Natural killer cell (primary cell): ENCODE measurements at places on chromosomes 1 and 21.

DNA sequence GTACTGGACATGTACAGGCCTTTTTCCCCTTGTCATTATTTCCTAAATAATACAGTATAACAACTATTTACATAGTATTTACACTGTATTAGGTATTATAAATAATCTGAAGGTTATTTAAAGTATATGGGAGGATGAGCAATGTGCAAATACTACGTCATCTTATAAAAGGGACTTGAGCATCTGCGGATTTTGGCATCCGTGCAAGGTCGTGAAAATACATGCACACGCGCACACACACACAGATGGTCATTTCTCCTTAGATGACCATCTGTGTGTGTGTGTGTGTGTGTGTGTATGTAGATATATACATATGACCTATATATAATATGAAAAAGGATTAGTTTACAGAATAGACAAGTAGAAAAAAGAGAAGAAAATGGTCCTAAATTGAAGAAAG is 15.4 kb downstream of the ALG14 start:
- DNase-seq: no peak

DNA sequence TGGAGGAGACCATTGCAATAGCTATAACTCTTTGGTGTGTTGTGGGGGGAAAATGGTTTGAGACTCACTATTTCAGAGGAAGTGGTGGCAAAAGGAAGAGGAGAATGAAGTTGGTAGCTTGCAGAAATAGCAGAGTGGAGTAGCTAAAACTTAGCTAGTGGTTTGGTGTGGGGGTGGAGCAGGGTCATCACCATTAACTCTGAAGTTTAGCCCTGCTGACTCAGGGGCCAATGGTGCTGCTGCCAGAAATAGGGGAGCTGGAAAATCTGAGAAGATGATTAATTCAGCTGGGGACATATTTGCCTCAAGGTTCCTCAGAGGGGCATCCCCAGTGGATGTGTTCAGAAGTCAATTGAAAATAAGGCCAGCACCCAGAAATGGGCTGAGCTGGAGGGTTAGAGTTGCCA is 65.4 kb downstream of the RUNX1 start:
- peak; percentile 30 for DNase-seq

DNA sequence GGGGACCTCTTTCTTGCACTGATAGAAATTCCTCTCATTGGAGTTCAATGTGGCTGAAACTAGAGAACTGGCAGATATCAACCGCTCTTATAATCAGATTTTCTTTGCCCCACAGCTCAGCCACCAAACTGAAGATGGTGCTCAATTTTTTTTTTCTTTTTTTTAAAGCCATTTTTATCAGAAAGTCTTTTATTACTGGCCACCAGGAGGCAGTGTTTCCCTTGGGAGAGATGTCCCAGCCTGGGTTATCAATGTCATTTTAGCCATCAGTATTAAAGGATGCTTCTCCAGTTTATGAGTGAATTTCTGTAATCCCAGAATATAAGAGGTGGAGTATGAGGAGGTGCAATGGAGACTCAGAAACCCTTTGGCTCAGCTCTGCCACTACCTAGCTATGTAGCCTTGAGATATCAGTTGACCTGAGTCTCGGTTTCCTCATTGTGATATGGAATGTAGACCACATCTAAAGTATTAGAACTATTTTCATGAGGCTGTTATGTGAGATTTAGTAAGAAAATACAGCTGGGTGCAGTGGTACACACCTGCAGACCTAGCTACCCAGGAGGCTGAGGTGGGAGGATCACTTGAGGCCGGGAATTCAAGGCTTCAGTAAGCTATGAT is 27.6 kb downstream of the CD244 start:
- peak; percentile 46 for DNase-seq

DNA sequence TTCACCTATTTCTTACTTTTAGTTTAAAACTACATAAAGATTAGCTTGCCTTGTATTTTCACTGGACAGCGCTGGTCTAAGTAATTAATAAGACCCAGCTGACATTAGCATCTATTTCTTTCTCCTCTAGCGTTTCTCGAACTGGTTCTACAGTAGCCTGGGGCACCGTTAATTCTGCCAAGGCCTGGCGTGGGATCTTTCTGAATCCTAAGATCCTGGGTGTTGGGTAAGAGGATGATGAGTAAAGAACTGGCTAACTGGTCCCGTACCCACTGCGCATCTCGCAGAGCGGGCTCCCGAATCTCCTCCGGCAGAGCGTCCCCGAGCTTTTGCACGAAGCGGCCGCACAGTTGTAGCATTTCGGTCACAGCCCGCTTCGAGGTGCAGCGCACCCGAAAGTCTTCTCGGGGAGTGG is 309 bp downstream of the NSL1 start:
- DNase-seq: no peak

- no peak for DNase-seq
Observed at GRCh38 chr1:234216116-234216703, 157.0 kb upstream of the COA6 start.

GRCh38 chr21:45917241-45917640 is 64.3 kb upstream of the COL6A1 start:
- no peak for DNase-seq

GRCh38 chr1:154879038-154879421 is 8.9 kb upstream of the KCNN3 start:
- no peak for DNase-seq

DNA sequence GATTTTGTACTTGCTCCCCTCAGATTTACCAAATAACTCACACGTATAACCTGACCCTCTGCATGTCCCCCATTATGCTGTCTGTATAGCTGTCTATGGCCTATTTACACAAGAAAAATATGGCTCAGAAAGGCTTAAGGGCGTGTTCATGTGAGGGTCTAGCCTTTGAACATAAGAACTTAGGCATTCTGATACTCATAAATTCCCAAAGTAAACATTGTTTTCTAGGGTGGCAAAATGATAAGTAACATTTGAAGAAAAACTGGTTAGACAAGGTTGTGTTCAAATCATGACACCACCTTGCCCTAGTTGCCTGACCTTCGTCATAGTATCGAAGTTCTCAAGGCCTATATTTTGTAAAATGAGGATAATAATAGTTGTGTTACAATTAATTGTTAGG is 394.6 kb downstream of the LRRIQ3 start:
- no peak for DNase-seq

- peak; percentile 24 for DNase-seq
Observed at GRCh38 chr1:17922833-17923232, 167.7 kb downstream of the ACTL8 start.

DNA sequence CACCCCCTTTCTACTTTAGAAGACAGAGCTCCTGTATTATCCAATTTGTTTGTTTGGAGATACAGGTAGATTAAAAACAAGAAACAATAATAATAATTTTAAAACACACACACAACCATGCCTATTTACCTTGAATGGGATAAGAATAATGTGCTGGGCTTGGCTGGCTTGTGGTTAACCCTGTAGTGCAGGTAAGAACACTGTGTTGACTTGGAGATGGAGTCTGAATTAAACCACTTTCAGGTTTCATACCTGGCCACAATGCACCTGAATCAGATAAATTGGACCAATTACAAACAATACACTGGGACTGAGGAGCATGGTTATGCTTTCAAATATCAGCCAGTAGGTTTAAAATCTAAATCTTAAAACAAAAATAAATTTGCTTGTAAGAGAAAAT is 60.8 kb downstream of the EYA3 start:
- no peak for DNase-seq

- DNase-seq: no peak
Observed at GRCh38 chr1:172254521-172255222, 165.8 kb upstream of the C1orf105 start.

DNA sequence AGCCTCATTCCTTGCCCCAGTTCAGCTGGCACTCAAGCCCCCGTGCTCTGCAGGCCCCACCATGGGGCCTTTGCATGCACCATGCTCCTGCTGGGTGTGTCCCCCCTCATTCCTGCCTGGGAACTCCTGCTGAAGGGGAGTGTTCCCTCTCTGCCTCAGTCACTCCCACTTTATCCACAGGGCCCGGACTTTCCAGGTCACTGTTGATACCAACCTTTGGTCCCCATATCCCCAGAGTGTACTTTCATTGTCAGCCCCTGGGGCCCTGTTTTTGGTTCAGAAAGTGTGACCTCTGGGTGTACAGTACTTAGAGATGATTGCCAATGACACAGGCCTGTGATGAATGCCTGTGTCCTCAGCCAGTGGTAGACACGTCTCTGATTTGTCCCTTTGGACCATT is 2.9 kb downstream of the TTC22 start:
- DNase-seq: no peak

DNA sequence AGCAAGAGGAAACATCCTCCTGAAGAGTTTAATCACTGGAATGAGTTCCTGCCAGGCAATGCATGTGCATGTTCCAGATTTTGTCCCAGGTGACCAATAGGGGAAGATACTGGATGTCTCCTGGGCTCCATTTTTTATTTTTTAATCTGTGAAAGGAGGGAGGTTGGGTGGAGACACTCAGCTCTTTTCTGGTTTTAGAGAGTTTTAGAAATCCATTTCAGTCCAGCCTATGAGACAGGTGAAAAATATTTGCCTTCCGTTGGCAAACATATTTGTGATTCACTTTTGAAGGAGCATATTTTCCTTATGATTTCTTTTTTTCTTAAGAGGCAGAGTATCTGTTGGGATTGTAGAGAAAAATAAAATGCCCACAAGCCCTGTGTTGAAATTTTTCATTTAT is 70.7 kb downstream of the ABCA4 start:
- DNase-seq: no peak

DNA sequence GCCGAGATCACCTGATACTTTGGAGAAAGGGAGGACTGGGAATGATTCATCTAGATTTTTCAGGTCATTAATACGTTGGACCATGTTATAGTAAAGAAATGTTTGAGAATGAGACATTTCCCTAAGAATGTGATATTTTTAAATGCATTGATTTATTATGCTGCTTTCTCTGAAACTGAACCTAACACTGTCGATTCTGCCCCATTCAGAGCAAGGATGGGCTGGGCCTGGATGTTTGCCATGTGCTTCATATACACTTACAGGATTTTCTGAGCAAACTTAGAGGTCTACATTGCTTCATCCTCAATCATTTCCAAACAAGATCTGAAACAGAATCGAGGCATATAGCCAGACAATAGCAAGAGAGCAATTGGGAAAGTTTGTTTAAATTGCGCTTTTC is 183.3 kb downstream of the CRB1 start:
- no peak for DNase-seq

DNA sequence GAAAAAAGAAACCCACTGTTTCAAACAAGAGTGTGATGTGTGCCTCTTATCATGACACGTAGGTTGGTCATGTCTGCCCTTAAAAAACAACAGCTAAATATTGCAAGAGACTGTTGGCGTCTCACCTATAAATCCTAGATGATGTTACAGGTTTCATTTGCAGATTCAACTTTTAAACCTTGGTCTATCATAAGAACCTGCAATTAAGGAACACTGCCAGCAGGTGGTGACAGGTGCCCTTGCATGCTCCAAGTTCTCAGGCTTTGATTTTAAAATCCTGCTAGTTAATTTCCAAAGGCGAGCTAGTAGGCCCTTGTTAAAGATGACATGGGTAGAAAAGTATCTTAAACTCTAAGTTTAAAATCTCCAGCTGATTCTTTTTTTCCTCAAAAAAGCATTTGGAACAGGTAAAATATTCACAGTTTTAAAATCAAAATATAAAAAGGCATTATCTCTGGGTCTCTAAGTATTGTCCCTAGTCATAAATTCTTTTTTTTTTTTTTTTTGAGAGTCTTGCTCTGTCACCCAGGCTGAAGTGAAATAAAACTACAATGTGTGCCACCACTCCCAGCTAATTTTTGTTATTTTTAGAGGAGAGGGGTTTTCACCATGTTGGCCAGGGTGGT is 39.1 kb downstream of the CLSTN1 start:
- peak; percentile 88 for DNase-seq

DNA sequence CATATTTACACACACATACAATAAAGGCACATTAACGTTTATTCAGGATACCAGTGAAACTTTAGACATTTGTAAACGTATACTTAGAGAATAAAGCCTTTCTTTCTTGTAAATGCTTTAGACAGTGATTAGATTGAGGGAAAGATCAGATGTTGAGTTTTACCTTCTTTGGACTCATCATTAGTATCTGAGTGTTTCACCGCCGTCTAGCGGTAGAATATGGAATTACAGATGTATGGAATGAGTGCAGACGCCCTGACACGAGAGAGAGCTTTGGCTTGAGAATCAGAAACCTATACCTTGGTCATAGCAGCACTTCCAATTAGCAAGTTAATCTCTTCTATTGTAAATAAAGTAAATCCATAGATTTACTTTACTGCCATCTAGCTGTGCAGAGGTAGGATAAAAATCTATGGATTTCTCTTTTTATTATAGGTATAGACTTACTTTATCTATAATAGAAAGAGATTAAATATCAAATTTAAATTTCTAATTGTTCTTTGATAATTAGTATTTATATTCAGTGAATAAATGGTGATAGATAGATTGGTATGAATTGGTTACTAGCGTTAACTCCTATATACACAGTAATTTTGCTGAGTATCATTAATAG is 12.6 kb downstream of the FLG2 start:
- no peak for DNase-seq

GRCh38 chr1:222792744-222793143 is 22.1 kb upstream of the DISP1 start:
- no peak for DNase-seq
